ENCODE measurements at places on chromosomes 6 and 20.
A peak's percentile ranks its signal among the peaks of the same experiment; 100 is the strongest.

DNA sequence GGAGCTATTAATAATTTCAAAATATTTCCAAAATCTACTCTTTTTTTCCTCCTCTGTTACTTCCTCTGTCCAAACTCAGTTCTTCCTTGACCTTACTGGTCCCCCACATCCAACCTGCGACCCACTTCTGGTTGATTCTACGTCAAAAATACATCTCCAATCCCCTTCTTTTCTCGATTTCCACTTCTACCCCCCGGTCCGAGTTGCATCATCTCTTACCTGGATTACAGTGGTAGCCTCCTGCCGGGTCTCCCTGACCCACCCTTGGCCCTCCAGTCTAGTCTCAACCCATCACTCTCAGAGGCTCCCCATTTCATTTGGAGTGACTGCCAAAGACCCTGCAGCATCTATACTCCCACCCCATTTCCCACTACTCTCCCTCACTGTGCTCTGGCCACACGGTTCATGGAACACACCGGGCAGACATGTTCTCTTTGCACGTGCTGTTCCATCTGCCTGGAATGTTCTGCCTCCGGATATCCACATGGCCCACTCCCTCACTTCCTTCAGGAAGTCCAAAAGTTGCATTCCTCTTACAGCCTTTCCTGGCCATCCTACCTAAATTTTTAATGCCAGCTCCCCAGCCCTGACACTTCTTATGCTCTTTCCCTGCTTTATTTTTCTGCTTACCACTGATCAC is 6.1 kb upstream of the CCND3 start:
- no peak for DNase-seq

GRCh38 chr6:35521235-35521634 is 8.5 kb upstream of the TULP1 start:
- no peak for DNase-seq

- DNase-seq: no peak
These were observed 4.3 kb downstream of the VAPB start for GRCh38 chr20:58393299-58393698.

GRCh38 chr6:1538369-1538768 is 71.3 kb upstream of the FOXC1 start:
- no peak for DNase-seq

DNA sequence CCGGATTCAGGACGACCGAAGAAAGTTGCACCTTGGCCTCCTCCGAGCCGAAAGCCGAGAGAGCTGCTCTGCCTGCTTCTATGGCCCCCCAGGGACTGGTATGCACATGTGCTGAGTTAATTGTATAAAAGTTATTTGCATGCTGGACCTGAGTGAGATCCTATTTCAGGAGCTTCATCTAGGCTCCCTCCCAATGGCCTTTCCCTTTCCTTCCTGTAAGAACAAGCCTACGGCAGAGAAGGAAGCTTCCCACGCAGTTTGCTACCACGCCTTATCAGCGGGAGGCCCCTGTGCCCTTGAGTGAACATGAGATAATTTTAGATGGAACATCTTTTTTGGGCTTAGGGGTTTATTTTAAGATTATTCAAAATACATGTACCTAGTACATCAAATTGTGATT is 65.9 kb downstream of the RIN2 start:
- DNase-seq: no peak

DNA sequence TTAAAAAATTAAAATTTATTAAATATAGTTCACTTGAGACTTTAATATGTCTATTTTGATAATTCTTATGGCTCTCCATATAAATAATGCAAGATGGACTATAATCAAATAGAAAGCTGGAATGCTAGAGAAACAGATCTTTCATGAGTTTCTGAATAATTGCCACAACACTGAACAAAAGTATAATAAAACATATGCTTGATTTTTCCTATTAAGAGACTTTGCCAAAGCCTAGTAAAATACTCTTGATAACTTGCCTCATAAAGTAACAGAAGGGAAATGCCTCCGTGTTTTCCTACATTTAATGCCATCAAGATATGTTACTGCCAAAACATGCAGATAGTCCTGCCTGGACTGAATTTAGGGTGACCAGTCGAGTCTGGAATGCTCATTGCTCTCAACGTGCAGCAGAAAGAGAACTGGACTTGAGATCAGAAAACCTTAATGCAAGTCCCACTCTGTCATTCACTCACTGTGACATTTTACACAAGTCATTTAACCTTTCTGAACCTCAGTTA is 153.2 kb downstream of the AIG1 start:
- no peak for DNase-seq

- peak; percentile 7 for DNase-seq
These were observed 275.8 kb upstream of the PRDM1 start for GRCh38 chr6:105810105-105810921.

DNA sequence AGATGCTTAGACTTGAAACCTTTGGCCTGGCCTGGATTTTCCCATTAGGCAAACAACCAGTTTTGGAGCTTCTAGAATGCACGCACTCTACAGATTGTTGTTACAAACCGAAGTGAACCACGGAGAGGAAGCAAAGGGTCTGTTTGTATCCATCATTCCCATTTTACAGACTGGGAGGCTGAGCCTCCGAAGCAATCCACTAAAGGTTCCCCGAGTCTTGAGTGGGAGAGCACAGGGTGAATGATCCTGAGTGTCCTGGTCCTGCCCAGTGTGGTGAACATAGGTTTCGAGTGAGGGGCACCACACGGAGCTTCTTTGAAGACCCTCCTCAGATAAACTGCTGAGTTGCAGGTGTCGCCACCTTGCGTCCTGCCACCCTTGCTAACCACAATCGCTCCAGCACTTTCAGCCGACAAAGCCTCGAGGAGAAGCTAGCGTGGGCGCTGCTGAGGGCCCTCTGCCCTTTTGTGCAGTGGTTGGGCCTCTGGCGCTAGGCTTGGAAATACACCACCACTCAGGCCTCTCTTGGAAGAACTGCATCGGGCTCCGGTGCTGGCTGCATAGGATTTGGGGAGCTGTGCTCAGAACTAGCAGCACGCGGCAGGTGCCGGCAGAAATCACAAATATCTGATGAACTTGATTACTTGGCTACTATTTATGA is 1.4 kb upstream of the PRDM13 start:
- DNase-seq: no peak

DNA sequence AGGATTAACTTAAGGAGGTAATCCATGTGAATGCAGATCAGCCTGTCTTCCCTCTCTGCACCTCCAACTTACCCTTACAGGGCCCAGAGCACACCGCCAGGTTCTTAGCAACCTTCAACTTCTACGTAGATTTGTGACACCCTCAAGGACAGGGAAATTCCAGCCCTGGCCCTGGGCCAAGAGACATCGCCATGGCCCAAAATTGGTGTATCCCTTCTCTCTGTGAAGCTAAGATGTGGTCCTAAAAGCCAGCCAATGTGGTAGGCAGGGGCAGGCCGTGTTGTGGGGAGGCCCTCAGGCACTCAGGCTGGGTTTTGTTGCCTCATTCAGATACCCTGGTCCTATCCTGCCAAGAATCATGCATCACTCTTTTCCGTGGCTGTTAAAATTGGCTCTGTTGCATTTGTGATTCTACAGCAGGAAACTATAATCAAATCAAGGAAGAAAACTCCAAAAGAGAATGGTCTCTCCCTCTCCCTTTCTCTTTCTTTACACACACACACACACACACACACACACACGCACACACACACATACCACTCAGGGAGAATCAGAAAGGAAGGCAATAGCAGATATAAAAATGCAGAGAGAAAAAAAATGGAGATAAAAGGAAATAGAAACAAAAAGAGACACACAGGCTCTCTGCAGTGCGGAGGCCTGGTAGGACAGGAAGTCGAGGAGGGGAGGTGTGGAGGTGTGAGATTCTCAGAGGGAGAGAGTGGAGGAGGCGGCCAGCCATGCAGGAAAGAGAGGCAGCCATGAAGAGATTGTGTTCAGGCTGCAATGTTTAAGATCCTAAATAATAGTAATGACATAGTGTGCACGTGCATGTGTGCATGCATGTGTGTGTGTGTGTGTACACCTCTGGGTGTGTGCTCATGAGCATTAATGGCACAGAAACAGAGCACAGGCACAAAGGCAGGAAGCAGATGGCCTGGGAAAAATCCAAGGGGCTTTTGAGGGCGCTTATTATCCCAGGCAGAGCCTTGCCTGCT is 201.8 kb upstream of the LRFN2 start:
- DNase-seq: peak; percentile 18

DNA sequence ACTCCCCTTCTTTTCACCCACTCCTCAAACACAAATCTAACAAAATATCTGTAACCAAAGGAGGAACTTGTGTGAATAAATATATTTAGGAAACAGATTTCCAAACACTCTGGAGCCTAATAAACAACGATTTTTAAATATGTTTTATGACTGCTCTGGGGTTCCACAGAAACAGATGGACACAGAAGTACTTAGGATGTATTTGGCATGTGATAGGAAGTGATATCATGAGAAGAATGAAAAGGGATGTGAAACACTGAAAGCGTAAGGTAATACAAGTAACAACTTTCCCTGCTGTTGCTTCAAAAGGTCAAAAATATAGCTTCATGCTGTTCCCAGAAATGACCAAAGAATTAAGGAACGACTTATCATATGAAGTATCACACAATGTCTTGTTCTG is 26.1 kb upstream of the ENPP1 start:
- no peak for DNase-seq

GRCh38 chr6:150133686-150134085 is 9.2 kb upstream of the PPP1R14C start:
- no peak for DNase-seq

DNA sequence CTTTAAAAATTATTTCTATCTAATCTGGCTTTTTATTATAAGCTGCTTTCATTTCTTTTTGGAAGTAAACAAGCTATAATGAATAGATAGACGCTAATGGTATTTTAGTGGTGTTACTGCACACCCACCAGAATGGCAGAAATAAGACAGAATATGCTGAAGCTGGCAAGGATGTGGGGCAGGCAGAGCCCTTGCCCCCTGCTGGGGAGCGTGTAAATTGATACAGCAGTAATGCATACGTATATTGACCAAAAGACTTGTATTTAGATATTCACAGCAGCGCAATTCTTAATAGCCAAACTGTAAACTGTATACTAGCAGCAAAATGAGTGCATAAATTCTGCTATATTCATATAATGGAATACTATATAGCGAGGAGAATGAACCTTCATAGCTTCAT is 35.3 kb downstream of the TMEM181 start:
- DNase-seq: no peak

GRCh38 chr6:113971741-113972140 is 793 bp upstream of the HDAC2 start:
- no peak for DNase-seq

- DNase-seq: no peak
These were observed 205.1 kb upstream of the GMDS start for GRCh38 chr6:2450546-2450945.

GRCh38 chr6:169296170-169296569 is 42.5 kb upstream of the THBS2 start:
- DNase-seq: no peak

GRCh38 chr6:162612613-162613012 is 115.0 kb downstream of the PRKN start:
- DNase-seq: no peak

GRCh38 chr20:1827974-1828785 is 67.0 kb upstream of the SIRPA start:
- DNase-seq: no peak

GRCh38 chr6:38937839-38938613 is 110.6 kb upstream of the GLP1R start:
- DNase-seq: no peak

DNA sequence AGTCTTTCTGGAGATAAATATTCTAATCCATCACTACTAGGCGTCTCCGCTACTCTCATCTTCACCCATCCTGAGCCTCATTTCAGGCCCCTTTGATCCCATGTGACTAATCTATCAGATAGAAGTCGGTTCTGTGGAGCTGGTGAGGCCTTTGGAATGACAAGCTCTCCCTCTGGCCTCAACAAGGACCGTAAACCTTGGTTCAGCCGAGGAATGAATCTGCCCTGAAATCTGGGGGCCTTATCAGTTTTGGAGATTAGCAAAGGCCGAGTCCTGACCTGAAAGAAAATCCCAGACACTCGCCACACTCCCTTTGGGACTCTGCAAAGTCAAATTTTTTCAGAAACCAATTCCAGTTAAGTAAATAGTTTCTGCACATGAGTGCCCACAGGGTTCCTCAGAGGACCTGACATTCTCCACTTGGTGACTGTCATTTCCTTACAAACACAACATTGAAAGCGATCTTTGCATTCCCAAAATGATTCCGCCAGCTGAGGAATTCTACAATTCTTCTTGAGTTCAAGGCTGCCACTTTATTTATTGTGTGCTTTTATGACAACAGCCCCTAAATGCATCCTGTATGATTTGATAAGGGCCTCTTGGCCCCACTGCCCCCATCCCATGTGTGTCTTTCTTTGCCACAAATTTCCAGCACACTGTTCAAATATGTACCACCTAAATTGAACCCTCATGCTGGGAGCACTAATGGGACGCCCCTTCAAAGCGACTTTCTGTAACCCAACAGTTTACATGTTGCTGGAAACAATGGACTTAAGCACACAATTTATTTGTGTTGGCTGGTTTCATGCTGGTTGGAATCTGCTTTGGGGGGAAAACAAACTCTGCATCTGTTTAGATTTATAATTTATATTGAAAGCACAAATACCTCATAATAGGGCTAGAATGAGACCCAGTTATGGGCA is 10.0 kb upstream of the RIPOR3 start:
- no peak for DNase-seq

DNA sequence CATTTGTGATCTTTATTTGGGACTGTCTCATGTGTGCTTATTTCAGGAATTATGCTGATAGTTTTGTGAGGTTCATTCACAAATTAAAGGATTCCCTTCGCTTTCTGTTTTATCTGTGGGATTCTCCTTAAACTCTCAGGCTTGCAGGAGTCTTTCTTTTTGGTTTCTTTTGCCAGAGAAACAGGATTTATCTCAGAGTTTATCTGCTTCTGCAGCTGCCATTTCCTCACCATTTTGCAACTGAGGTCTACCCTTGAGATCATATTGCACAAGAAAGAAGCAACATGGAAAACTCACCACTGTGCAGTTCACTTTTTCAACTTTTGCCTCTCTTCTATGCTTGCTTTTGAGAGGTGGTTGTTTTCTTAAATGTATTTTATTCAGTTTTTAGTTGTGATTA is 201.0 kb downstream of the PRL start:
- no peak for DNase-seq

GRCh38 chr20:12354725-12355124 is 437.0 kb downstream of the BTBD3 start:
- DNase-seq: no peak
